ENCODE measurements at places on chromosomes 7 and 10.

GRCh38 chr10:62577076-62577475 lies 202.9 kb downstream of the ZNF365 start:
- peaks cover 5% of the 10 kb centered on the region for H3K27me3 ChIP-seq
- no peak overlapping the region for H3K27ac ChIP-seq
- H3K4me1 ChIP-seq, result no peaks in the 10 kb centered on the region
- H3K36me3 ChIP-seq, result no peaks in the 10 kb centered on the region
- no peak for DNase-seq

- no peak for DNase-seq
- H3K4me3 ChIP-seq, result no peak overlapping the region
- H3K27ac ChIP-seq, result no peak overlapping the region
- H3K4me1 ChIP-seq, result no peaks in the 10 kb centered on the region
- no peaks in the 10 kb centered on the region for H3K27me3 ChIP-seq
These were observed 258.8 kb upstream of the CTBP2 start for GRCh38 chr10:125419146-125419545.

GRCh38 chr7:122363144-122363543 lies 58.6 kb upstream of the FEZF1 start:
- no peaks in the 10 kb centered on the region for H3K36me3 ChIP-seq
- H3K4me1 ChIP-seq, result peaks cover 5% of the 10 kb centered on the region
- no peak overlapping the region for H3K4me3 ChIP-seq
- no peak overlapping the region for H3K27ac ChIP-seq

DNA sequence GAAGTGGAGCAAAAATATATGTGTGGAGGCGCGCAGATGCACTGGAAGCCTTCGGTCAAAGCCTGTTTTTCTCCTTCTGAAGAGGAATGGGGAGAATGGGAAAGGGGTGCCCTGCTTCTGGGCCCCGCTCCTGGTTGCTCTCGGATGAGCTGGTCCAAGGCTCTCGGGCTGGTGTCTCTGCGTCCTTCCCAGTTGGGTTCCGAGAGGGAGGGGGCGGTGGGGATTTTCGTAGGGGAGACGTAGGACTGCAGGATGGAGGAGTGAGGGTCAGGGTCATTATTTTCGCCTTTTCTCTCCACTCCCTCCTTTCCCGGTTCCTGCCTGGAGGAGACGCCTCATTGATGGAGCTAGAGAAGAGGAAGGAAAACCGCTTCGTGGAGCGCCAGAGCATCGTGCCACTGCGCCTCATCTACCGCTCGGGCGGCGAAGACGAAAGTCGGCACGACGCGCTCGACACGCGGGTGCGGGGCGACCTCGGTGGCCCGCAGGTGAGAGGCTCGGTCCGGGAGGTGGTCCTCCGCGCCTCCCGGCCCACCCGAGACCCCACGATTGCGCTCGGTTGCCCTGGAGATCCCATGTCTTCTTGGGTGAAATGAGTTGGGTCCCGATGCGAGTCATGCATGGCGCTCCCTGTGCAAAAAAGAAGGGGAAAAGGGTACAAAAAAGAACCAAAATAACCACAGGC lies 790 bp downstream of the ADAM22 start:
- no peak overlapping the region for H3K27ac ChIP-seq
- H3K27me3 ChIP-seq, result peaks cover 18% of the 10 kb centered on the region
- H3K4me1 ChIP-seq, result peaks cover 11% of the 10 kb centered on the region
- DNase-seq, result peak; percentile 16
- no peaks in the 10 kb centered on the region for H3K36me3 ChIP-seq
- H3K4me3 ChIP-seq, result peak overlapping the region; percentile 7
